ENCODE measurements at places on chromosomes 6 and 20.

GRCh38 chr6:6697620-6698019 lies 109.1 kb downstream of the LY86 start:
- no peak for DNase-seq

- no peak for DNase-seq
Measured at GRCh38 chr6:121688974-121689373, 253.5 kb downstream of the GJA1 start.

- no peak for DNase-seq
Measured at GRCh38 chr20:49646126-49646525, 67.6 kb downstream of the B4GALT5 start.

GRCh38 chr6:152206072-152206818 lies 398.8 kb downstream of the ESR1 start:
- peak; percentile 9 for DNase-seq

GRCh38 chr6:120534954-120535353 lies 799.3 kb downstream of the TBC1D32 start:
- DNase-seq: no peak

GRCh38 chr6:144305985-144306384 lies 20.9 kb downstream of the UTRN start:
- no peak for DNase-seq

- no peak for DNase-seq
Measured at GRCh38 chr6:71368284-71368683, 79.7 kb downstream of the OGFRL1 start.

- no peak for DNase-seq
Measured at GRCh38 chr6:89353702-89354392, 1.3 kb upstream of the UBE2J1 start.

DNA sequence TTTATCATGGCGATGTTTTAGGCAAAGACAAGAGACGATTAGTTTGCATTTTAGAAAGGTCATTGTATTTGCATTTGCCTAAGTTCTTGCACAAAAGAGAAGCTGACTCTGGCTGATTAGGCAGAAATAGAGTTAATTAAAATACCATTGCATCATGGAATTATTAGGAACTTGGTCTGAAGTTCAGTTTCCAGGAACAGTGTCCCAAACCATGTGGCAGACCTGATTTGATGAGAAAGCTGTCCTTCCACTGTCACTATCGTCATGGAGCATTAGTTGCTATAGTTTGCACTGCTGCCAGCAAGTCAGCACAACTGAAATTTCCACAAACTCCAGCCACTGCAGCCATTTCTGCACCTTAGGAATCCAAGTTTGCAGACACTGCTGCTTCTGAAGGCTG lies 24.3 kb upstream of the MCUR1 start:
- DNase-seq: no peak

DNA sequence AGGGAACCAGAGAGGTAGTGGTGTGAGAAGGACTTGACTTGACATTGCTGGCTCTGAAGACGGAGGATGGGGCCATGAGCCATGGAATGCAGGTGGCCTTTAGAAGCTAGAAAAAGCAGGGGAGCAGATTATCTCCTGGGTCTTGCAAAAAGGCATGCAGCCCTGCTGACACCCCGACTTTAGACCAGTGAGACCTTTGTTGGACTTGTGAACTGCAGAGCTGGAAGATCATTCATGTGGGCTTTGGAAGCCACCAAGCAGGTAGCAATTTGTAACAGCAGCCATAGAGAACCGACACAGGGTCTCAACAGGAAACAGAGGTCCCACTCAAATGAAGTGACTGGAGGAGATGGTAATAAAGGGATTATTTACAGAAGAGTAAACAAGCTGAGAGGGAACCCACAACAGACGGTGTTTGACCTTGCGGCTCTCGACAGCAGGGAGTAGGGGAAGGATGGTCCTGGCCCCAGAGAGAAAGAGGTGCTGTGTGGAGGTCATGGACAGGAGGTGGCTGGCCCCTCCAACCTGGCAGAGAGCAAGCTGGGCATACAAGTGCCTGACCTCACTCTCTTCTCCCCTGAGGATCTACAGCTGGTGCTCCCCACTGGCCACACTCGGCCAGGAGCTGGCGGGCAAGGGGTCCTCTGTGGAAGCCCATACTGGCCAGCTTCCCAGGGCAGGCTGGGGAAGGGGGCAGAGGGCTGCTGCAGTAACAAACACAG lies 43.9 kb downstream of the SLC22A23 start:
- DNase-seq: no peak

DNA sequence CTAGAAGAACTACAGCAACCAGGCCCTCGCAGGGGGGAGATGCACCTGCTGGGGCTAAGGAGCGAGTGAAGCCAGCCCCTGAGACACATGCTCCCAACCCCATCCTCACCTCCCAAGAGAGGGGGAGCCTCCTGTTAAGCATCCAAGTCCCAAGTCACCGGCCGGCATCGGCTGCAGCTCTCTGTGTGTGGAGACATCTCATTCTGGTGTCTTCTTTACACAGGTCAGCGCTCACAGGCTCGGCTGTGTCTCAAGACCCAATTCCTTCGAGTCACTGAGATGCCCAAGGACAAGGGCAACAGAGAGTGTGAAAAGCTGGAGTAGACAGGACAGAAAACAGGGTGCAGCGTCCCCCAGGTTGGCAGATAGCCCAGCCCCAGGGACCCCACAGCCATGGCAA lies 21.1 kb upstream of the MRGBP start:
- DNase-seq: no peak

GRCh38 chr20:59042151-59042795 lies at the start of gene PRELID3B:
PRELID3B (minus strand) TSS chr20:59042786; CDS start chr20:59042730, 56 bp downstream.
- DNase-seq: no peak

DNA sequence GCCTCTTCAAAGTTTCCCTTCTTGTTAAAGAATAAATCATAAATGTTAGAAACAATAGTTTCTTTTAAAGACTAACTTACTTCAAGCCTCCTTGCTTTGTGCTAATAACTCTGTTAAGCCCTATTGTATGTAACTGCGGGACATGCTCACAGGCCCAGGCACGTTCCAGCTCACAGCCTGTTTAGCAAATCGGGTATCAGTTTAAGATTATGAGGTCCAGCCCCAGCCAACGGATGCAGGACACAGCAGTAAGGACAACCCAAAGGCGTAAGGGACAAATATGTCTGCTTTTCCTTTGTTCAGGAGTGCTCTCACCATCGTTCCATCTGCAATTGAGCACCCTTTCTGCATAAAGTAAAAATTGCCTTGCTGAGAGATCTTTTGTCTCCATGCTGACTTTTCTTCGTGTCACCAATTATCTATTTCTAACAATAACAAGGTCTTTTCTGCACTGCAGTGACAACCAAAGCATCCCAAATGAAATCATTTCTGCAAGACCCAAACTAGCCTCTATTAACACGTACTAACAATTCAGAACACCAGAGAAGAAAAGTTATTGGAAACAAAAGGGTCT lies 1.4 kb downstream of the C6orf52 start:
- DNase-seq: no peak

GRCh38 chr20:34233687-34234086 lies 7.5 kb upstream of the ASIP start:
- DNase-seq: no peak

- no peak for DNase-seq
Measured at GRCh38 chr6:12935637-12936036, 219.1 kb downstream of the PHACTR1 start.

- DNase-seq: no peak
Measured at GRCh38 chr20:25011831-25012241, 19.3 kb upstream of the APMAP start.

- no peak for DNase-seq
Measured at GRCh38 chr6:105779110-105779509, 307.0 kb upstream of the PRDM1 start.

- no peak for DNase-seq
Measured at GRCh38 chr6:101666256-101666655, 272.7 kb downstream of the GRIK2 start.

DNA sequence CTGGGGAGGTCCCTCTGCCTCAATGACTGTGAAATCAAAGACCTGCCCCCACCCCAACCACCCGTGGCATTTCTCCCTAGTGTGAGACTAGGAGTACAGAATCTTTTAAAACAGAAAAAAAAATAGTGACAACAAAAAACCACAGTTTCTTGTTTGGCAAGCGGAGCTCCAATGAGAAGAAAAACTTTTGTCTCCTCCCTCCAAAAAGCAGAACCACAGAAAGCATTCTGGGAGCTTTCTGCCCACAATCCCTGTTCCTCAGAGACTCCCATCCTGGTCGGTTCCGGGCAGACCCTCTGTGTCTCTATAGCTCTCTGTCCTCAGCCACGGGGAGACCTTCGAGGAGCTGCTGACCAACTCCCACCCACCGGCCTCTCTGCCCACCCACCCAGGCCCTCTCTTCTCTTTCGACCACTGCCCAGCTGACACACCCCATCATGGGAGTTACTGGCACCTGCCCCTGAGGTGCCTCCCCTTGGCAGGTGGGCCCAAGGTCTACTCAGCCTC lies 4.9 kb downstream of the PREX1 start:
- DNase-seq: no peak

- no peak for DNase-seq
Measured at GRCh38 chr20:61661025-61661424, 404.7 kb downstream of the TAF4 start.

DNA sequence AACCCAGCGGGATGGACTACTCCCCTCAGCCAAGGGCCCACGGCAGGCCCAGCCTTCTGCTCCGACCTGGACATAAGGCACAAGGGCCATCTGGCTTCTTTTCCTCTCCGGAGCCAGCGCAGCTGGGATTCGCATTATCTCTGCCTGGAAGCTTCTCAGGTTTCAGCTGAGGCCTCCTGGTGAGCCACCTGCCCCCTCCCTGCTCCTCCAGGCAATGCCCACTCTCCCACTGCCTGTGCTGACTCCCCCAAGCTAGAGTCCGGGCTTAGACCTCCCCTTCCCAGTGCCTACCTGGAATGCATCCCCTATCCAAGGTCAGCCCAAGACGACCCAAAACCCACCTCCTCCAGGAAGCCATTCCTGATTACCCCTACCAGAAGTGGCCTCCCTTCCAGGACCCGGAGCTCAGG lies 60.7 kb downstream of the EZR start:
- no peak for DNase-seq

- DNase-seq: peak; percentile 80
Measured at GRCh38 chr20:63628246-63628975, 1.5 kb upstream of the GMEB2 start.

DNA sequence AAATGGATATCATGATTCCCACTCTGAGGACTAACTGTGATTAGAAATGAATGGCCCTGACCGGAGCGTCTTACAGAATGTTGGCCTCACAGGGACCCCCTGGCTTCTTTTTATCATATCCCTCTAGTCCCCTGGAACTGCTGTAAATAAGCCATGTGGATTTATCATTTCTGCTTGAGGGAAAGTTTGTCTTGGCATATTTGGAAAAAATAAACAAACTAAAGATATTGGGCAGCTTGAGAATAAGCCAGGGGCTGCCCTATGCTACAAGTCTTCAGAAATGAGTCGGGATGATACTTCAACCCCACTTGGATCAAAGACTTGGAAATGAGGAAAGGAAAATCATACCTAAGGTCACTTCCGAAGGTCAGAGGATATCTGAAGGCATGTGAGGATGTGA lies 179.1 kb downstream of the THBS2 start:
- DNase-seq: no peak

- no peak for DNase-seq
Measured at GRCh38 chr6:11851387-11851786, 72.8 kb upstream of the ADTRP start.

- no peak for DNase-seq
Measured at GRCh38 chr20:35049776-35050352, 42.7 kb downstream of the TRPC4AP start.

DNA sequence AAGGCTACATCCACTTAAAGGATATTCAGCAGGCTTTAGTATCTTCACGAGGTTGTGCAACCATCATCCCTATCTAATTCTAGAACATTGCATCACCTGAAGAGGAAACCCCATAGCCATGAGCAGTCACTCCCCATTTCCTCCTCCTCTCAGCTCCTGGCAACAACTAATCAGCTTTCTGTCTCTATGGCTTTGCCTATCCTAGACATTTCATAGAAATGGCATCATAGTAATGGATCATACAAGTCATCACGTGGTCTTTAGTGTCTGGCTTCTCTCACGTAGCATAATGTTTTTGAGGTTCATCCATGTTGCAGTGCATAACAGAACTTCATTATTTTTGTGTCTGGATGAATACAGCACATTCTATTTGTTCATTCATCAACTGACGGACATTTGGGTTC lies 20.5 kb downstream of the SNAI1 start:
- no peak for DNase-seq

GRCh38 chr6:82569022-82569421 lies 205.4 kb downstream of the TPBG start:
- no peak for DNase-seq

DNA sequence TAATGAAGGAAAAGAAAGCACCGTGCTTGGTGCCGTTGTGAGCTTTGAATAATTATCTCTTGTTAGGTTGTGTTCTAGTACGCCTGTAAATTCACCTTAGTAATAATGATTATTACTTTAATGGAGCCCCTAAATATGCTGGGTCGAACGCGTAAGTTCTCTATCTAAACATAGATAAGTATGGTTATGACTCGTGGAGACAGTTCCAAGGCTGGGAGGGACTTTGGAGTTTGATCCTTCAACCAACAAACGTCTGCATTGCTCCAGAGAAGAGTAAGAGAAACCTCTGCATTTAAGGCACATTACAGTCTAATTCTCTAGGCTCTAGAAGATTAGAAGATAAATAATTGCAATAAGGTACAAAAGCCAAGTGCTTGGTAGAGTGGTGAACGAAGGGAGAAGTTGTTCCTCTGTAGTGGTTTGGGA lies 514 bp downstream of the ACOT13 start:
- no peak for DNase-seq

DNA sequence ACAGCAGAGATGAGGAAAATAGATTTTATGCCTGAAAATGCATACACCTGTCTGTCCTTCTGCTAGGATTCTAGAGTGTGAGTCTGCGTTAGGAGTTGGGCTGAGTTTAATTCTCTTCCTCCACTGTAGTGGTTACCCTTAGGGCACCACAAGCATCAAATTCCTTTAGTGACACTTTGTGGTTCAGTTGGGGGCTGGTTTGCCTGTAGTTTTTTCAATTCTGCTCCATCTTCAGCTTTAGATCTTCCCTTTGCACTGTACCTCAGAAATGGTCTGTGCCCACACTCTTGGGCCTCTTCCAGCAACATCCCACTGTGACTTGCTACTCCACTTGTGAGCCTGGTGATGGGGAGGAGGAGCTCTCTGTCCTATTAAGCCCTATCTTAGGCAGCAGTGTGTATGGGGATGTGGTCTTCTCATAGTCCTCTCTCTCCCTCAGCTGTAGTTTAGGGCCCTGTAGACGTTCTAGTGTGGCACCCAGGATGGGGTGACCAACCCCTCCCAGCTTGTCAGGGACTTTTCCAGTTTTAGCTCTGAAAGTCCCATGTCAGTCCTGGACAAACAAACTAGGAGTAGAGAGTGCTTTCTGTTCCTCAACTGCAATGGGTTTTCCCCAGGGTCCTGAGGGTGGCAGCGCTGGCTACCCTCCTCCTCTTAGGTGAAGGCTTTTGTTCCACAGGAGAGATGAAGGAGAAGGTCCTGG lies 19.7 kb upstream of the OGFRL1 start:
- no peak for DNase-seq

DNA sequence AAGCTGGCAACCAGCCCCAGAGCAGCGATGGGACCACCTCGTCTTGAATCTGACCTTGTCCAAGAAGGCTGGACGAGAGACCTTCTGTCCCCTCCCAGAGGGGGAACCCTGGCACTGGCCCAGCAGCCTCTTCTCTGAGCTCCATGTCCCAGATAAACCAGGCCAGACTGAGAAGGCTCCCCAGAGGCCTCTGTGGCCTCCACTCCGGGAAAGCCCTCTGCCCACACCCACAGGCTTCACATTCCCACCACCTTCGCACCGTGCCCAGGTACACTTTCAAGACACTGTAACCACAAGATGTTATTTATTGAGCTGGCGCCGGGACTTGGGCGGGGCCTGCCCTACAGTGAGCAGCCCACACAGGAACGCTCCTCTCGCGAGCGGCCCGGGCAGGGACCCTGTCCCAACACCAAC lies 33.2 kb downstream of the ADA start:
- DNase-seq: no peak
